ENCODE measurements at places on chromosomes 2 and 18.

GRCh38 chr2:12287220-12287751 is 429.4 kb upstream of the TRIB2 start:
- DNase-seq: no peak

- DNase-seq: peak; percentile 19
Measured at GRCh38 chr2:230762317-230762896, 49.8 kb downstream of the CAB39 start.

- DNase-seq: peak; percentile 87
Measured at GRCh38 chr2:42132966-42133641, 36.0 kb upstream of the EML4 start.

- DNase-seq: no peak
Measured at GRCh38 chr2:127911737-127912136, 26.0 kb upstream of the AMMECR1L start.

- DNase-seq: no peak
Measured at GRCh38 chr2:505941-506340, 171.3 kb downstream of the TMEM18 start.

DNA sequence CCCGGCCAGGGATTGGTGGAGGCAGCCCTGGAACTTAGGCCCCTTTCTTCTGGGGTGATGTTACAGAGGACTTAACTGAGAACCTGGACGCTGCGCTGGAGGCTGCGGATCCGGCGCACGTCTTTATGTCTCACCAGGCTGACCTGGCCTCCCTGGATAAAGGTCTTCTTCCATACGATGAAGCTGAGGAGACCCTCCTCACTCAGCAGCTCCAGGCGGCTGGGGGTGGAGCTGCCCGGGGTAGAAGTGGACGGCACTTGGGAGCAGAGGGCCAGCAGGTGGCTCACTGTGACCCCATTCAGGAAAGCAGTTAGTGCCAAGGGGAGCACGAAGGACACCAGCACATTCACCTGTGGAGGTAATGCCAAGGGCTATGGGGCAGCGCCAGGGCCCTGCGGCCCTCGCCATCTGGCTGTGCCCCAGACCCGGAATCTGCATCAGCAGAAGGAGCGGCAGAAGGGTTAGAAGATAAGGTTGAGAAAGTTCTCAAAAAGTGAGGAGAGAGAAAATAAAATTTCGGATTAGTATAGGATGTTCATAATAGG is 8.0 kb downstream of the NTSR2 start:
- DNase-seq: no peak

- DNase-seq: no peak
Measured at GRCh38 chr2:42847596-42848151, 55.3 kb upstream of the HAAO start.

DNA sequence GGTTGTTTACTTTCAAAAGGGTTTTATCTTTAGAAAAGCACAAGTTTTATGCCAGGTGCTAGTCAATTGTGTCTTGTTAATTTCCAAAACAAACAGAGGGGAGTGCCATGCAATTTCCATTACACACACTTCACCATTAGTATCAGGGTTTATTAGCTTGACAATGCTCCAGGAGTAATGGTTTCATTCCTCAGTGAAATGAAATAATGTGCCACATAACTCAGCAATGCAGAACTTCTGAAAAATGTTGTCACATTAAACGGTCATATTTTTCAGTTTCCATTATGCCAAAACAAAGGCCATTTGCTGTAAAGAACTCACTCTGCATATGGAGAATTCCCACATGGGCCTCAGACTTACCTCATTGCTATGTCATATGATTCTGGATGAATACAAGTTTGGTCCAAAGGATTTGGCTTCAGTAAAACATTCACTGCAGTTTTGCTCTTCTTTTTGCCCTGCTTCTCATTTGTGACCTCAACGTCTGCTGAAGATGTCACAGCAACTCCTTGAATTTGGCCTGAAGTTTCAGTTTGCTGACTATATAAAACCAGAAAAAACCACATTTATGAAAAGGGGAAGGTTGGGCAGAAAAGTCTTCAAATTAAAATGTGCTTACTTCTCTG is 198.2 kb downstream of the SRBD1 start:
- DNase-seq: no peak

GRCh38 chr2:98736464-98736889 is 5.5 kb upstream of the MGAT4A start:
- peak; percentile 21 for DNase-seq

DNA sequence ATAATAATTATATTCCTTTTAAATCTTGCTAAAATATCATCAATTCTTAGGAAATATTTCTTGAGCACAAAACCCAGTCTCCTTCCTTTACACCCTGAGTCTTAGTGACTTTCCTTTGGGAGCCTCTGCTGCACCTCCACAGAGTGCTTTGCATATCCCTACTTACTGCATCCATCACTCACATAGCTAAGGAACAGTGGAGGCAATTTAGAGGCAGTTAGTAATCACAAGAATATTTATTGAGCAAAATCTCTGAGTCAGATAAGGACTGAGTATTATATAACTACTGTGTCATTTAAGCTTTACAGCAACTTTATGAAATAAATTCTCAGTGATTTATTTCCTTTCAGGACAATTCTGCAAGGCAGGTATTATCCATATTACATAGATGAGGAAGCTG is 327.7 kb downstream of the TMX3 start:
- no peak for DNase-seq

- DNase-seq: no peak
Measured at GRCh38 chr18:62578980-62579511, 56.2 kb downstream of the ZCCHC2 start.

DNA sequence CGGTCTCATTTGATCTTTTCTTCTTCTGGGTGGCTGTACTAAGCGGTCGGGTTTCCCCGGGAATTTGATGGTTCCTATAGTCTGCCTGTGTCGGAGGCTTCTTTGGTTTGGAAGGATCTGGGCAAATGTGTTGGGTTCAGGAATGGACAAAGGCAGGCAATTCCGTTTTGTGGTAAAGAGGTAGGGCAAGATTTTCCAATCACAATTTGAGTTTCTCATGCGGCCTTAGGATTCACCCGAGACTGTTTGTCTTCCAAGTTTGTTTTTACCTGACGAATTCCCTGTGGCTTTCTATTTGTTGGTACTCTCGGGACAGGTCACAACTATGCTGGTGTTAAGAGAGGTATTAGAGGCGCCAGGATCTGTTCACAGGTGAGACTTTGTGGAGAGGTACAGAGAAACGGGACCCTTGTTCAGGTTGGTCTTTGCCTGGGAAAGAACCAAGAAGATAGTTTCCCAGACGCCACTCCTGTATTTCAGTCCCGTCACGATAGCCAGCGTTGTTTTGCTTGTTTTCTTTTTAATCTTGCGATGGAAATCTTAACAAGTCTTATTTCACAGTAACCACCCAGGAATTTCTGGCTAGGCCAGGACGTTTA is 3.0 kb downstream of the SP5 start:
- no peak for DNase-seq

DNA sequence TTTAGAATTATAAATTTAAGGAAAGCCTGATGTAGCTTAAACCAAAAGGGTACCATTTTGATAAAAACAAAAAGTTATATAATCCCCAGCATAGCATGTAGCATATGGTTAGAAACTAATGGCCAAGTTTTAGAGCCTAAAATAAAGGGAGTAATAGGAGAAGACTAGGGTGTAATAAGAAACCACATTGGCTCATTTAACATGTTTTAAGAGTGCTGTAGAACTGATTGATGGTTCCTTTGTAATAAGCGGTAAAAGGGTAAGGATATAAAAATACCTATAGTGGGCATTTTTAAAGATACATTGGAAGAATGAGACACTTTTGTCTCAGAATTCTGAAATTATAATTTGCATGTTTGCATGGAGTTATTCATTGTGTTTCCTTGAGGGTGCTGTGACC is 1.9 kb downstream of the PSMA8 start:
- no peak for DNase-seq

GRCh38 chr2:96498021-96498431 is 7.1 kb downstream of the NEURL3 start:
- no peak for DNase-seq
